ENCODE measurements at places on chromosomes 5 and 9.
A peak's percentile ranks its signal among the peaks of the same experiment; 100 is the strongest.

- DNase-seq = no peak
Observed at GRCh38 chr9:85746309-85746708, 4.6 kb upstream of the AGTPBP1 start.

- no peak for DNase-seq
Observed at GRCh38 chr9:13186091-13186490, 93.4 kb downstream of the MPDZ start.

- no peak for DNase-seq
Observed at GRCh38 chr5:103016167-103016566, 103.8 kb downstream of the GIN1 start.

DNA sequence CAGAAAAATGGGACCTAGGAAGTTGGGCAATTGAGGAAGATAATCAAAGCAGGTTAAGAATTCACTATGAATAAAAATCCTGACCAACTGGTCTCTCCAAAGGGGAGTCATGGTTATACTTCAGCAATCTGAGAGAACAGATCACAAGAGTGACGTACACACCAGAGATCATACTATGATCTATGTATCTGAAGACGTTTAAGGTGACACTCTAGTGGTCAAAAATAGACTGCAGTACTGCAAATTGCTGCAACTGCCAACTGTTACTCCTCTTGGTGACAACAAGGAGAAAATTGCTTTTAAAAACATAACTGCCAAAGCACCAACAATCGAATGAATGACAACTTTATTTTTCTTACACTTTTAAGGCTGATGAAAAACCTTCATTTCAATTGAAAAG is 4.9 kb downstream of the AK6 start:
- DNase-seq = no peak

DNA sequence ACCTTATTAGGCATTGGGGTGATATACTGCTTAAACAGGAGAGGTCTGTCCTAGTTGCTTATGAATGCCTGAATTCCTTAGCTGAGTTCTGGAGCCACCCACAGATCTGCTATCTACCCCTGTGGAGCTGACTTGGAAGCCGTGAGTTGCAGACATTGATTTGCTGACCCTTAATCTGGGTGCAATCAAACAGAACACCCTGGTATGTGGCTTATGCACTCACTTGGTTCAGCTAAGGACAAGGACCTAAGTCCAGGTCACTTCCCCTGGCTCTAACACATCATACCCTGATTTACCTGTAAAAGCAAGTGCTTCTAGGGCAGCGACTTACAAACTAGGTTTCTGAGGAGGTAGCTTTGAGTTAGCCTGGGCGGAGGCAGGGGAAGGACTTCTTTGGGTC is 41.6 kb upstream of the TLR4 start:
- no peak for DNase-seq

DNA sequence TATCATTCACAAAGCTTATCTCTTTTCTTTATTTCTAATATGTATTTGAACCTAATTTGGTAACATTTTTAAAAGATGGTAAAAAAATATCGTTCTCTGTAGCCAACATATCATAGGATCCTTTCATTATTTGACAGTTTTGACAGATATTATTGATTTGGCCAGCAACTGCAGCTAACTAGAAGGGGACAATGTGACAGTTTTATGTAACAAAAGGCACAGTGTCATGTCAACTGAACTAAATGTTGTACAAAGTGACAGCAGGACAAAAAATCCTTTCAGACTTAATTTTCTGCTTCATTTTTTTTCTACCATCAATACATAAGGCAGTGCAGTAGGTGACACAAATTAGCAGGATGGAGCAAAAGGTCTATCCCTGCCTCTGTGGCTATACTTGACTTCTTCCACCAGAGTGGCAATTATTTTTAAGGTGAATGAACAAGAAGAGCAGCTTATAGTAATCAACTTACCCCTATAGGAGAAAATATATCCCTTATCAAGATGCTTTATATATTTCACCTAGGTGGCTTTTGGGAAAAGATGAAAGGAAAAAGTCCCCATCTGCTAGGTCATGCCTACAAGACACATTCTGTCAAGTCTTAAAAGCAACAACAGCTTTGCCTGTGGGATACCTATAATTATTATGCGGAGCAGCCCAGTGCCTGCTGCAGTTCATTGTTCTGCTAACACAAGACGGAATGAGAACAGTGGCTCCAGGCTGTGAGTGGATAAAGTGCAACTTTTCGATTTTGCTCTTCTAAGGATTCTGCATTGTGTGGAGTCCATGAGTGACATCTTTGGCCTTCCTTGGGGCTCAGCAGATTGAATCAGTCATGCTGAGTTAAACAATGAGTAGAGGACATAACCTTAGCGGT is 694.9 kb downstream of the ISL1 start:
- no peak for DNase-seq

DNA sequence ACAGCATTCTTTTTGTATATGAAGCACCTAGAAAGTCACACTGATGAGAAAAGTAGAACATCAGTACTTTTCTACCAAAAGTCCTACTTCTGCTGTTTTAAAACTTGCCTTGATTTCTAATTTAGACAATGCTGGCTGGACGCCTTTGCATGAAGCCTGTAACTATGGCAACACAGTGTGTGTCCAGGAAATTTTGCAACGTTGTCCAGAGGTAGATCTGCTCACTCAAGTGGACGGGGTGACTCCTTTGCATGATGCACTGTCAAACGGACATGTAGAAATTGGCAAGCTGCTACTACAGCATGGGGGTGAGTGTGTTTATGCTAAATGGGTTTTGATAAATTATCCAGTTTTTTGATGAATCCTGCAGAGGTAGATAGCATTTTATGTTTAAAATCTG is 73.5 kb downstream of the SLF1 start:
- no peak for DNase-seq

DNA sequence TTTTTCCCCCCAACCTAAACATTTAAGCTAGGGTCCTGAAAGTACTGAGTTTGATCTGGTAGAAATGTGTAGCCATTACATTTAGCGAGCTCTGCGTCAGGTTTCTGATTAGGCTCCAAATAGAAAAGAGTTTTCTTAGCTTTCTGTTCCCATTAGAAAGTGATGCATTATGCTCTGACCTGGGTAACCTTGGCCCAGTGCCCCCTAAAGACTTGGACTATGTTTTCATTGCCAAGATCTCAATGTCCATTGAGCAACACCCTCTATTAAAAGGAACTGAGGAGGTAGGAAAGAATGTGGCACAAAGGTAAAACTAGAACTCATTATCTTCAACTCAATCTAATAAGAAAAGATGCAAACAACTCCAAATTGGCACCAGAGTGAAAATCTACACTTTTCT is 358.9 kb upstream of the PCSK5 start:
- no peak for DNase-seq

- DNase-seq = peak; percentile 40
Observed at GRCh38 chr5:143338658-143339366, 64.7 kb downstream of the NR3C1 start.

- peak; percentile 13 for DNase-seq
Observed at GRCh38 chr9:101495810-101496209, 37.8 kb upstream of the RNF20 start.

- DNase-seq = no peak
Observed at GRCh38 chr5:119131530-119132304, 60.8 kb downstream of the DMXL1 start.

DNA sequence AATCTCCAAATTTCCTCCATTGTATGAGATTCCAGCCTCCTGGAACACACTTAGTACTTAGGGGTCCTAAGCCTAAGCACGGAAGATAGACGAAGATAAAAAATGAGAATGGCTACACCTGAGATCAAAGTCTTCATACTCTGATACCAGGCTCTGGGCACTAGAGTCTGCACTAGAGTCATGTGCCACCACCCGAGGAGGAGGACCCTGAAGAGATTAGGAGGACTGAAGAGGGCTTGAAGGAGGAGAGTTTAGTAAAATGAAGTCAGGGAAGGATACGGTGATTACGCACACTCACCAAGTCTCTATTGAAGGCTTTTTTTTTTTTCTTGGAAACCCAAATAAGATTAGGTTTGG is 573 bp upstream of the SPATA24 start:
- DNase-seq = no peak

DNA sequence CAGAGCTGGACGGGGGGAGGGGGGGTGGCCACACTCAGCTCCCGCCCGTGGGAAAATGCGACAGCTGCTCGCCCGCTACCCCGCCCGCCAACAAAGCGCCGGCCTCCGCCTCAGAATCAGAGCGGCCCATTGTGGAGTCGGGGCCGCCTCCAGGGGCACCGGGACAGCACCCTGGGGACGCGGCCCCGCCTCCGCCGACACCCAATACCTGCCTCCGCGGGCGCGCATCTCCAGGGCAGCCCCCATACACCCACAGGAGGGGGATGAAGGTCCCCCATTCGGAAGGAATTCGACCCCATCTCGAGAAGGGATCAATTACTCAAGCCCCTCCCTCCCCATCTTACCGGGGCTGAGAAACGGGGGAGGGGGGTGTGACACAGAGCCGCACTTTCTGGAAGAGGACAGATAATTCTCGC is 1.3 kb downstream of the NOTCH1 start:
- no peak for DNase-seq

DNA sequence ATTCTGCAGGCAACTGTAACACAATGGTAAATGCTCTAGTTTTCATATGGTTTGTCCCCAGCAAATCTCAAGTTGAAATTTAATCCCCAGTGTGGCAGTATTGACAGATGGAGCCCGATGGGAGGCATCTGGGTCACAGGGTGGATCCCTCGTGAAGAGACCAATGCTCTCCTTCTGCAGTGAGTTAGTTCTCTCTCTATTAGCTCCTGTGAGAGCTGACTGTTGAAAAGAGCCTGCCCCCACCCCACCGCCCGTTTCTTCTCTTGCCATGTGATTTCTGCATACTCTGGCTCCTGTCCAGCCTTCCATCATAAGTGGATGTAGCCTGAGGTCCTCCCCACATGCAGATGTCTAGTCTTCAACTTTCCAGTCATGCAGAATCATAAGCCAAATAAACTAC is 27.0 kb downstream of the IARS1 start:
- DNase-seq = no peak

DNA sequence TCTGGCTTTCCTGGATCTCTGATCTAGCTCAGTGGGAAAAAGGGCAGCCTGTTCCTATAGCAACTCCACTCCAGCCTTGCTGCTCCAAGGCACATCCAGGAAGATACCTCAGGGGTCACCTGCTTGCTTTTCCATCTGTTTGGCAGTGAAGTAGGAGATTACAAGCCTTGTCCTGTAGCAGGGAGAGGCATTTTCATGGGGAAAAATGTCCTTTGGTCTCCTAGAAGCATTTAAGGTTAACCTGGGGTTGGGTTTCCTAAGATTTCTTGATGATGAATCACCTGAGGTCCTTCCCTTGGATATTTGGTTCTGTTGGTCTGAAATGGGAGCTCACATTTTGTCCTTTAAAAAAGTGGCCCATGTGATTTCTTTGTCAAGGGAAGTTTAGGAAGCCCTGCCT is 1.5 kb upstream of the TMEM174 start:
- no peak for DNase-seq

GRCh38 chr9:19423163-19423562 is 14.4 kb downstream of the ACER2 start:
- DNase-seq = no peak

- no peak for DNase-seq
Observed at GRCh38 chr5:159448-160172, 31.7 kb upstream of the LRRC14B start.

- DNase-seq = no peak
Observed at GRCh38 chr5:67680099-67680498, 483.5 kb upstream of the CD180 start.

GRCh38 chr9:111078391-111079038 is 40.2 kb upstream of the LPAR1 start:
- DNase-seq = no peak

DNA sequence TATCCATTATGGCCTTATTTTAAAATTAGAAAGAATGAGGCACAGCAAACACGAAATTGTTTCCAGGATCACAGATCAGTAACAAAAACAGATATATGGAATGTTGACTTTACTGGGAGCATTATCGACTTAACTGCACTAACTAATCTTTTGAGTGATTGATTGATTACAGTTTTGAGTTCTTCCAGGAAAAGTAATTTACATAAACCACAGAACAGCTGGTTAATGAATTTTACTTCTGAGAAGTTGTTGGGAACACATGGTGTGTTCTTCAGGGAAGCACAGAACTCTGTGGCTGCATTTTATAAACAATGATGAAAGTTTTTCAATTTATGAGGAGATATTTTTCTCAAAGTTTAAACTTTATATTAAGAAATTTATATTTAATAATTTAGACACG is 802.4 kb upstream of the ACO1 start:
- DNase-seq = no peak

GRCh38 chr5:166401391-166401790 is 1890.1 kb upstream of the WWC1 start:
- DNase-seq = no peak

DNA sequence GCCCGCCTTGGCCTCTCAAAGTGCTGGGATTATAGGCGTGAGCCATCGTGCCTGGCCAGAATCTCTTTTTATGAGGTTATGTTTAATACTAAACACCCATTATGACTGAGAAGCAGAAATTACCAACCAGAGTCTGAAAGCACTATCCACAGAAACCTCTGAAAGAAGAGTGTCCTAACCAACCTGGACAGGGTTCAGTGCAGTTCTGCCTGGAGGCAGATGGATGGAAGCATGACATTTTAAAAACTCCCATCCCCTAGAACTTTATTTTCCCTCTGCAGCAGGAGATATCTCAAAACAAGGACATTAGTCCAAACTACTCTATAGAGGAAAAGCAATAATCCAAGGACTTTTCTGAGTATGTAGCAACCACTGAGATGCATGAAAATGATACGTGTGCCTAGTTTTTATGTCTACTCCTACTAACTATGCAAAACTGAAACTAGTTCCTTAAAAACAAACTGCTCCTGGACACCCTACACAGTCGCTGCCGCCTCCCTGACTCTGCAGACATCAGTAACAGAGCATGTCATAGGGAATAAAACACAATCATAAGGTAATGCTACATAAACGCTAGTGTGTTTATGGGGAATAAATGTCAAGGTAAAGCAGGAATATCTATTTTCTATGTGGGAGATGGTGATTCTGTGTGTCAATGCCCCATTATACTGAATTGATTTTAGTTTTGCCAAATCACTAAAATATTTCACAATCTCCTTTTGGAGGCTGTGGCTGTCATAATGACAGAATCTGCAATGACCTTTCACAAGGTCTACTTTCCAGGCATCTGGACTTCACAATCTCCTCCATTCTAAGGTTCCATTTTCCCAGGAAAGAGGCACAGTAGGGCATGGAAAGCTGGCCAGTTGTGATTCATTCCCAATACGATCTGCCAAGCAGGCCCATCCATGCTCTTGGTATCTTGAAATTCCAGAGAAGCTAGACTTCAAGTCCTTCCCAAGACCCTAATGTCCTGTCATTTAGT is 122.8 kb downstream of the SIL1 start:
- no peak for DNase-seq

GRCh38 chr5:72511366-72511765 is 4.2 kb upstream of the ZNF366 start:
- no peak for DNase-seq

DNA sequence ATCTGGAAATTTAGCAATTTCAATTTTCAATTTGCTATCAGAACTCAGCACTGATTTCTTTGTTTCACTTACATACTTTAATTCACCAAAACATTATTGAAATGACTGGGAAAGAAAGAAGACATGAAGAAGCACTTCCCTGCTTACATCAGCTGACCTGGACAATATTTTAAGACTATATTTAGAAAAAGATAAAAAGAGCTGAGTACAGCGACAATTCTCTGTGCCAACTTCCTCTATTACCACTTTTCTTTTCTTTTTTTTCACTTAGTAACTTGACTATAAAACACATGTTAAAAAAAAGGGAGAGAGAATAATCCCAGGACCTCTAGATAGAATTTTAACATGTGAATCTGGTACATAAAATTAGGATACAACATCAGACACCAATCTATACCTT is 35.6 kb downstream of the MEF2C start:
- DNase-seq = no peak

- DNase-seq = no peak
Observed at GRCh38 chr5:116084287-116084691, 536 bp upstream of the COMMD10 start.

Measured in hematopoietic multipotent progenitor cell treated with erythropoietin and hydrocortisone succinate and interleukin-3 and kit ligand, for 17 days (in vitro differentiated cells).